ENCODE measurements at places on chromosomes 7 and 10. TPM values are rescaled to one million over a fixed set of nuclear protein-coding genes. Genes with fewer than 3 reads are reported as not detected.

DNA sequence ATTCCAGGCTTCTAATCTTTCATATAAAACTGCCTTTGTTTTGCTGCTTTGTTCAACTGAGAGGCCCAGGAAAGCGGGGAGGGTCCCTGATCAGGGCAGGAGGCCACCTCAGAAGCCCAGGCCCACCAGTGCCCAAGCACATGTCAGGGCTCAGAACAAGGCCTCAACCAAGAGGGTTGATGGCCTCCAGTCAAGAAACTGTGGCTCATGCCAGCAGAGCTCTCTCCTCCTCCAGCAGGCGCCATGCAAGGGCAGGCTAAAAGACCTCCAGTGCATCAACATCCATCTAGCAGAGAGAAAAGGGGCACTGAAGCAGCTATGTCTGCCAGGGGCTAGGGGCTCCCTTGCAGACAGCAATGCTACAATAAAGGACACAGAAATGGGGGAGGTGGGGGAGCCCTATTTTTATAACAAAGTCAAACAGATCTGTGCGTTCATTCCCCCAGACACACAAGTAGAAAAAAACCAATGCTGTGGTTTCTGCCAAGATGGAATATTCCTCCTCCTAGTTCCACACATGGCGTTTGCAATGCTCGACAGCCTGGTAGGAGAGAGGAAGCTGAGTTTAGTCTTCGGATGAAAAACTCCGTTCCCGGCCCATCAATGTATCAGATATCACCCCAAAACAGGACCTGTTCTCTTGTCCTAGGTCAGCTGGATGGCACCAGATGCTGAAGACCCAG, 34.0 kb downstream of the PSAP start:
- DNase-seq, result no peak

DNA sequence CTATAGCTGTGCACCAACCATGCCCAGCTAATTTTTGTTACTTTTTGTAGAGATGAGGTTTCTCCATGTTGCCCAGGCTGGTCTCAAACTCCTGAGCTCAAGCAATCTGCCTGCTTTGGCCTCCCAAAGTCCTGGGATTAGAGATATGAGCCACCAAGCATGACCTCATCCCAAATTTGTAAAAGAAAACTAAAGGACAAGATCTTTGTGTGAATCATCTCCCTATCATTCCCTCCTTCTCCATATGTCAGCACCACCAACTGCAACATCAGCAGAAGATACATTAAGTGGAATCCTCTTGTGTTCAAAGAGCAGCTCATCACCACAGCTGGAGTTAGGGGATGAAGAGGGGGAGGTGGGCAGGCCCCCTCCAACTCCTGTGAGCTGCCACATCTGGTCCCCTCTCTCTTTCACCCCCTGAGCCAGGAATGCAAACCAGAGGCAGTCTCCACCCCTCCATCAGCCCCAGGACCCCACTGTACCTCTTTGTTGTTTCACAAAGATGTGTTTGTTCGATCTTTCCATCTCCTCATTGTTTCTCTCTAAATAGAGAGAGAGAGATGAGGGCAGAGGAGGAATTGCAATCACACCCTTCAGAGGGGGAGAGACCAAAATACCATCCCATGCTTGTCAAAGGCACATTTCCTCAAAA, 47.3 kb upstream of the PIP4K2A start:
- DNase-seq, result no peak

DNA sequence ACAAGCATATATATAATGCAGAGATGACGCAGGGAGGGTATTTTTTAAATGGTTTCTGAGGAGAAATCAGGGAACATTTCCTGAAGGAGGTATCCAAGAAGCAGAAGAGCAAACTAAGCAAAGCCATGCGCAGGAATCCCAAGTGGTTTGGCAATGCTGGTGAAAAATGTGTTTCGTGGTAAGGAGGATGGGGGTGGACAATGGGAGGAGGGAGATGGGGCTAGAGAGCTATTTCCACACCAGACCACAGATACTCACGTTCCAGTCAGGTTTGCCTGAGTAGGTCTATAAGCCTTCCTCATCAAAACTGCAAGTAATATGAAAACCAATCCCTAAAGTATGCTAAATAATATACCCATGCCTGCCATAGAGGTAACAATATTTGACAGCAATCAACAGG, 223.7 kb upstream of the MKLN1 start:
- DNase-seq, result no peak

GRCh38 chr10:33887188-33887587, 552.7 kb upstream of the NRP1 start:
- DNase-seq, result no peak

GRCh38 chr10:46216836-46217751, 69.7 kb upstream of the ANTXRL start:
- DNase-seq, result no peak

DNA sequence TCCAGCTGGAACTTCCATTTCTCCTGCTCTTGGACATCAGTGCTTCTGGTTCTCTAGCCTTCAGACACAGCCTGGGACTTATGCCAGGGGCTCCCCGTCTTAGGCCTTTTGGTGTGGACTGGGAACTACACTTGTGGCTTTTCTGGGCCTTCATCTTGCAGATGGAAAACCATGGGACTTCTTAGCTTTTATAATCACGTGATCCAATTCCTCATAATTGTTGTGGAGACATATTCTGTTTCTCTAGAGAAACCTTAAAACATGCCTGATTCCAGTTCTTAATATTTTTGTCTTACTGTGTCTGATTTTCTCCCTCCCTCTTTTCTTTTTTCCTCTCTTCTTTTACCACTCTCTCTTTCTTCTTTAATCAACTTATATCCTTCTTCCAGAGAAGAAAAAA, 224.2 kb upstream of the FOXP2 start:
- no peak for DNase-seq

DNA sequence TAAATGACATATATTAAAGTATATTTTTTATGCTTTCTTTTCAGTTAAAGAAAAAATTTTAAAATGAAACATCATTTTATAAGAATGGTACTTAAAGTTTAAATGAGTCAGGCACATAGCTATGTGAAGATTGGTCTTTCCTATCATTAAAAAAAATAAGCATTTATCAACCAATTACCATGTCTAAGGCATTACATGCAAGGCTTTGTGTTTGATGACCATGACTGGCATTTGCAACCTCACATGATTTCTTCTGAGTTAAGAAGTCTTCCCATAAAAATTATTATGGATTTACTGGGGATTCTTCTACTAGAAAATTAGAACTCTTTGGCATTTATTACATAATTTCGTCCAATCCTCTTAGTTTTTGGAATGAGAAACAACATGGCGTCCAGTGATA, 776.1 kb downstream of the MAGI2 start:
- DNase-seq, result no peak

The CTAGE8 gene
- 0.28 TPM for total RNA-seq

The GNAT3 gene
- not detected for total RNA-seq

The CRTAC1 gene
- 38.2 TPM for total RNA-seq

The DLG5 gene
- total RNA-seq, result 10.9 TPM

Data from right cardiac atrium (tissue), 5 donors.